ENCODE measurements at places on chromosomes 3 and 15.
A peak's percentile ranks its signal among the peaks of the same experiment; 100 is the strongest.

DNA sequence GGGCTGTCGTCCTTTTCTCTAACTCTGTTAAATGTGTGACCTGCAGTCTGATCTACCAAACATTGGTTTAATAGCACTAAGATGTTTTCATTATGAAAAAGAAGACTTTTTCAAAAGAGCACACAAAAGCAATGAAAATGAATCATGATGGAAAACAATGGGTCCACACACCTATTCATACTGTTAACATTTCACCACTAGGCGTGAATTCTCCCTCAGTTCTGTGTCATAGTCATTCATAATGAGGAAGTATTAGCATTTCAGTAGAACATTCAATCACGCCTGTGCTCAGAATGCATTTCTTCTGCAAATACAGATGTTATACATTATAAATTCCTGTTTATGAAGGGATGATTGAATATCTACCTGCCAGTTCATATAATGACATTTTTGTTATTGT, 35.9 kb downstream of the EIF4E3 start:
- DNase-seq: no peak

DNA sequence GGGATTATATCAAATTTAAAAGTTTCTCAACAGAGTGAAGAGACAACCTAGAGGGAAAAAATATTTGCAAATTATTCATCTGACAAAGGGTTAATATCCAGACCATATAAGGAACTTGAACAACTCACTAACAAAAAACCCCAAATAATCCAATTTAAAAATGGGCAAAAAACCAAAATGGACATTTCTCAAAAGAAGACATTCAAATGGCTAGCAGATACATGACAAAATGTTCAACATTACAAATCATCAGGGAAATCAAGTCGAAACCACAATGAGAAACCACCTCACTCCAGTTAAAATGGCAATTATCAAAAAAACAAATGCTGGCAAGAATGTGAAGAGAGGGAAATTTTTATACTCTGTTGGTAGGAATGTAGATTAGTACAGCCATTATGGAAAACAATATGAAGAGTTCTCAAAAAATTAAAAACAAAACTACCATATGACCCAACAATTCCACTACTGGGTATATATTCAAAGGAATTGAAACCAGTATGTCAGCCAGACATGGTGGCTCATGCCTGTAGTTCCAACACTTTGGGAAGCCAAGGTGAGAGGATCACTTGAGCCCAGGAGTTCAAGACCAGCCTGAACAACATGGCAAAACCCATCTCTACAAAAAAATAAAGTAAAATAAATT, 88.5 kb downstream of the CSNK1G1 start:
- no peak for DNase-seq

- no peak for DNase-seq
Measured at GRCh38 chr15:93418566-93418965, 329.6 kb upstream of the RGMA start.

DNA sequence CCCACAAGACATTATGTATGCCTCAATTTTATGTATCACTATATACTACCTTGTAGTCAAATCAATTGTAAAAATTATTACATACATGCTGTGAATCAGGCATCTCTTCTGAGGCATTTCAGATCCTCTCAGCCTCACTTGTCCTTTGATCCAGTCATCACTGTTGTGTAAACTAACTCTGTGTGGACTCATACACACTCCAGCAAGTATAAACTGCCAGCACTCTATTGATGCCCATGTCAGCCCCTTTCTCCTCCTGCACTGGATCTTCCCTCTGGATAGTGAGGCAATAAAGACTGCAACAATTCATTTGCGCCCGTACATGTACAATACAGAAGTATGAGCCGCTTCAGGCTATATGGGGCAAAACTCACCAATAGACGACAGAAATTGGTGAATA, 364.7 kb upstream of the TGFBR2 start:
- no peak for DNase-seq

- DNase-seq: no peak
Measured at GRCh38 chr3:135621184-135621920, 344.2 kb upstream of the PPP2R3A start.

DNA sequence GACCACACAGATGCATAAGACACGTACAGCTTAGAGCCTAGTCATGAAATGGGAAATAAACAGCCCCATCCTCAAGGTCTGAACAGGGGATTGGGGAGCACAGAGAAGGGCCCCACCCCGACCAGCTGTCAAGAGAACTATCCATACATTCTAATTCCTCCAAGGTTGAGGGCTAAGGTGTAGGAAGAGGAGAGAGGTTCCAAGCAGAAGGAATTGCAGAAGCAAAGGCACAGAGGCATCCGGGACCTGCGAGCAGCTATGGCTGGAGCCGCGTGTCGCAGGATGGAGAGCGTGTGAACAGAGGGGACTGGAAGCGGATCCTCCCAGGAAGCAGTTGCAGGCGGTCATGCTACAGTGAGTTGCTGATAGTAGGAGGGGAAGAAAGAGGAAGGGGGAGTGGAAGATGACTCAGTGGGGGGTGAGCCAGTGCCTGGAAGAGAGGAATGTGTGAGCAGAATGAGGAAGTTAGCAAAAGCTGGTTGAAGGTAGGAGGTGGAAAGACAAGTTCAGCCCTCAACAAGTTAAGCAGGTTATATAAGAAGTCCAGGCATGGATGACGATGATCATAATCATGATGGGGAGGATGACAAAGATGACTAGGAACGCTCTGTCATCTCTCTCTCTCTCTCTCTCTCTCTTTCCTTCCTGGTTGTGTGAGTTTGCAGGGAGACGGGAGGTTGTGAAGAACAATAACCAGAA, 89.7 kb downstream of the LIPC start:
- peak; percentile 37 for DNase-seq

DNA sequence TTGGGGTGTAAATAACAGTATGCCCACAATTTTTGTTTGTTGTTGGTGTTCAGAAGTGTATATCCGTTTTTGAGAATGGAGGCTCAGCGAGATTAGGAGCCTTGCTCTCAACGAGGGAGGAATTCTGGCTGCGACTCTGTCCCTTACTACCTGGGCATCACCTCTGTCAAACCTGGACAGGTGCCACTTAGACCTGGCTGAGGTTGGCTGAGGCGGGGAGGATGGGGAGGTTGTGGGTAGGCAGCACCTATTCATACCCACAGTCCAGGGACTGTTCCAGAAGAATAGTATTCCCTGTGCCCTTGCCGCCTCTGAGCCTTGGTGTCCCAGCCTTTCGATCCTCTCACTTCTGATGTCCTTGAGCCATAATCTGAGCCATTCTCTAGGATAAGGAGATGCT, 99.9 kb downstream of the LINGO1 start:
- no peak for DNase-seq

DNA sequence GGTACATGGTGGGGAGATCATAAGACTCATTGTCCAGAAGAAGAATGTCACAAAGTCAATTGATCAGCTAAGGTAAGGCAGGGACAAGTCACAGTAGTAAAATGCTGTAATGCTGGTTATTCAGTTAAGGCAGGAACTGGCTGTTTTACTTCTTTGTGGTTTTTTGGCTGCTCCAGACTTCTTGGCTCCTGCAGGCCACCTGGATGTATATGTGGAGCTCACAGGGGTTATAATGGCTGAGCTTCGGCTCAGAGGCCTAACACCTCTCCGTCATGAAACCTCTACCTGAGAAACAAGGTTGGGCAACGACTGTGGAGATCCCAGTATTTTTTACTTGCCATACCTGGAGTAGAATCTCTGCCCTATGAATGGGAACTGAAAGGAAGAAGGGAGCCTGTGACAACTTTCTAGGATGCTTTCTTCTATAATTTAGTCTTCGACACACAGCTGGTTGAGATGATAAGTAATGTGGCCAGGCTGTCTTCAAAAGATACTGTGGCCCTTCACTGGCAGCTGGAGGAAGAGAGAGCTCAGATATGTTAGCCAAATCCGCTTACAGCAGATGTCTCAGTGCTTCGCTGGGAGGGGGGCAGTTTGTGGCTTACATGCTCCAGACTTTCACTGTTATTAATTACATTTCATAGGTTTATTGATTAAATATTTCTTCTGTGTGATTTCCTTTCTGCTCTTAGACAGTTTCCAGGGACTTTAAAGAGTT, 887.8 kb downstream of the IGSF11 start:
- DNase-seq: no peak

- DNase-seq: no peak
Measured at GRCh38 chr15:64247535-64247905, 84.7 kb upstream of the PPIB start.

- no peak for DNase-seq
Measured at GRCh38 chr3:107990433-107990832, 100.4 kb downstream of the CD47 start.

GRCh38 chr3:117306299-117306698, 596.7 kb downstream of the TUSC7 start:
- no peak for DNase-seq

- DNase-seq: no peak
Measured at GRCh38 chr3:52452570-52453221, 1.1 kb downstream of the TNNC1 start.

- DNase-seq: peak; percentile 75
Measured at GRCh38 chr15:90903733-90904536, 833 bp downstream of the MAN2A2 start.

- DNase-seq: no peak
Measured at GRCh38 chr15:50251638-50252182, 13.8 kb downstream of the HDC start.

DNA sequence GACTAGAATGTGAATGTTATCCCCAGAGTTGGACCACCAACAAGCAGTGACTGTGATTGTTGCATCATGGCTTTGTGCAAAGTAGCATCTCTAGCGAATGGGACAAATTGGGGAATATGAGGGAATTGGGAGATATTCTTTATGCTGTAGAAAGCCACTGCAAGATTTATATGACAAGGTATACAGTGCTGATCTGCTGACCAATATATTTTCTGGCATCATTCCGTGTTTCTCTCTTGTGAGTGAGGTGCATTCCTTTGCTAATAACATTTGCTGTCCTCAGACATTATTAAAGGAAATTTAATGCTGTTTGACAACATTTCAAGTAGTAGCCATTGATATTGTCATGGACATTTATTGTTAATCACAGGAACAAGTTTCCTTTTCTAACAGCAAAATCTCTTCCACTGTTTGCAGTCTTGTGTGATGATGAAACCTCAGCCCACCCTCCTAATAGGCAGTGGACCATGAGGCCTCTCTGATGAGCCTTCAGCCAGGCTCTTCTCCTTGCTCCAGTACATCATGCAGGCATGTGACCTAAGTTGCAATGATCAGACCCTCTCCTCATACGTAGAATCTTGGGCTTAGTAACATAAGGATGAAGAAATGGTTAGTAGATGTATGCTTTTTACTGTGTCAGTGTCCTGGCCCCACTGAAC, 16.1 kb downstream of the CNTN4 start:
- no peak for DNase-seq

GRCh38 chr3:73451301-73451944, 173.3 kb downstream of the PDZRN3 start:
- DNase-seq: no peak

DNA sequence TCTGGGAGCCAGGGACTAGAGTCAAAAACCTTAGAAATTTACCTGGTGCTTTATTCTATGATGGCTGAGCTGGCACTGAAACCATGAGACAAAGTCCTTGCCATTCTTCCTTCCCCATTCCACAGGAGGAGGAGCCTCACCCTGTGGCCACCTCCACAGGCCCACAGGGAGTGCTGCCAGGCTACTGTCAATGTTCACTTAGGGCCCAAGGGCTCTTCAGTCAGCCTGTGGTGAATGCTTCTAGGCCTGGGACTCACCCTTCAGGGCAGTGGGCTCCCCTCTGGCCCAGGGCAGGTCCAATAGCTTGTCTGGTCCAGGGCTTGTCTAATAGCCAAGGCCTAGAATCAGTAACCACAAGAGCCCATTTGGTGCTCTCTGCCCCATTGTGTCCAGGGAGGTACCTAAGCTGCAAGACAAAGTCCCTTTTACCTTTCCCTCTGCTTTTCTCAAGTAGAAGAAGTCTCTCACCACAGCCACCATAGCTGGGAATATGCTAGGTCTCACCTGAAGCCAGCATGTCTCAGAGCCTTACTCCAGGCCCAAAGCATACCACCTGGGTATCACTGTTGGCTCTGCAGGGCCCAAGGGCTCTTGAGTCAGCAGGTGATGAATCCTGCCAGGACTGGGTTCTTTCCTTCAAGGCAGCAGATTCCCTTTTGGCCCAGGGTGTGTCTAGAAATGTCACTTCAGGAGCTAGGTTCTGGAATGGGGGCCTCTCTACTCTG, 61.8 kb upstream of the CHRNB4 start:
- no peak for DNase-seq

DNA sequence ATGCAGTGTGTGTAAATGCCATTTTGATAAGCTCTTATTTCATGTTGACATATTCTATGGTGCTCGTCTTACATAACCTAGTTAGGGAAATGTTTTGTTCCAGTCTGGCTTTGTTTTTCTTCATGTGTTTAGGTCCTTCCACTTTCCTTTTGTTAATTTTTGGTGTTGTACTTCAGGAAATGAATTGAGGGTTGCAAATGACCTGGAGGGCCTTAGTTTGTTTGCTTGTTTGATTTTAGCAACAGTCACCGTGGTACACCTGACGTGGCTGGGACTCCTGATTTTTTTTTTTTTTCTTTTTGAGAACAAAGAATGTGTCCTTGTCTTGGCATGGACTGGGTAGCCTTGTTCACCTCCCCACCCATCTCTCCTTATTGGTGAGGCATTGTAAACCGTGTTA, 114.8 kb downstream of the IGF1R start:
- no peak for DNase-seq

- no peak for DNase-seq
Measured at GRCh38 chr3:133824961-133825485, 19.4 kb downstream of the SRPRB start.

- no peak for DNase-seq
Measured at GRCh38 chr3:53550005-53550620, 55.7 kb downstream of the CACNA1D start.

- DNase-seq: peak; percentile 65
Measured at GRCh38 chr3:4986782-4987537, 7.7 kb downstream of the BHLHE40 start.

DNA sequence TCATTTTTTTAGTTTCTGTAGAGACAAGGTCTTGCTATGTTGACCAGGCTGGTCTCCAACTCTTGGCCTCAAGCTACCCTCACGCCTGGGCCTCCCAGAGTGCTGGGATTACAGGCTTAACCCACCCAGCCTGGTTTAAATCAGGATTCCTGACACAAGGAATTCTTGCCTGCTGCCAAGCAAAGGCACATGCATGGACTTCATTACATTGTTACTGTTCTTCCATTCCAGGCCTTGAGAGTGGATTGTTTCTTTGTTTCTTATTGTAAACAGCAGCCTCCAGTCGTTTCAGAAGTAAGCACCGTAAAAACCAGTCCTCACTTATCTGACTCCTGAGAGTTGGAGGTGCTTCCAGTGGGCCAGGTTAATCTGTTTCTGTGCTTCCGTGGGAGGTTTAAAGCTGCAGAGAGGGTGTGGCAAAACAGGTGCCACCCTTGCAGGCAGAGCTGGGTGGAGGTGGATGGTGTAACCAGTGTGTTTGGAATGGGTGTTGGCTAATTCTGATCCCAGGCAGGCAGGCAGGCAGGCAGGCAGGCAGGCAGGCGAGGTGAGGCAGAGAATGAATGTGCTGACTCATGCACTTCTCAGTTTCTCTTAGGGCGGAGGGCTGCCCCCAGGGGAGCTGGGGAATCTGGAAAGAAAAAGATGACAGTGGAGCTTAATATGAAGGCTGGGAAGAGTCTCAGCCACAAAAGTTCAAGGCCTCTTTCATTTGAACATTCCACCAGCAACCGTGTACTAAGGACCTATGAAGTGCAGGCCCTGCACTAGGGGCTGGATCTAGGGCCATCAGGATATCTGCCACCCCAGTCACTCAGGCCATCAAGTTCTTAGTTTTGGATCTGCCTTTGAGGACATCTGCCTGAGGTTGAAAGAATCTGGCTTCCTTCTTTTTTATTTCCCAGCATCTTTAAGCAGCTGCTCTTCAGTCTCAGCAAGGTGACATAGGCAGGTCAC, 37.0 kb upstream of the CDCP1 start:
- peak; percentile 38 for DNase-seq
